Mesothelial cell of epicardium (in vitro differentiated cells): ENCODE measurements at places on chromosomes 11 and 22.

DNA sequence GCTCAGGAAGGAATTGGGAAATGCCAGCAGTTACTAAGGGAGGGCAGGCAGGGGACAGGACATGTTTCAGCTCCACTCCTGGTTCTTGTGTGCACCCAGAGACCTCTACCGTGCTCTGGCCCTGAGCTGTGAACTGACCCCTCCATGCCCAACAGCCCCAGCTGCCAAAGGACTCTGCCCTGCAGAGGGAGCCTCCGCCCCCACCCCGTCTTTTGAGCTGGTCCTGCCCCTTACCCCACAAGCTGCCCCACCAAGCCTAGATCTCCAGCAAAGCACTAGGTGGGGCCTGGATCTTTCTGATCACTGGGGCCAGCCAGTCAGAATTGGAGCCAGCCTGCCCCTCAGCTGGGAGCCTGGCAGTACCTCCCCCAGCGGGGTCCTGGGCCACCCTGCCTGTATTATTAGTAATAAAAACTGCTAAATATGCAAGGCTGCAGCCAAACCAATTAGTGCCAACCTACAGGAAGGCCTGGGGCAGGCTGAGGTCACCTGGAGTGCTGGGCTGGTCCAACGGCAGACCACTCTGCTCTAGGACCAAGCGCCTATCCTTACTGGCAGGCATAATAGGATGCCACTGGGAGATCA is 23.9 kb upstream of the DRICH1 start:
- no peak for DNase-seq

DNA sequence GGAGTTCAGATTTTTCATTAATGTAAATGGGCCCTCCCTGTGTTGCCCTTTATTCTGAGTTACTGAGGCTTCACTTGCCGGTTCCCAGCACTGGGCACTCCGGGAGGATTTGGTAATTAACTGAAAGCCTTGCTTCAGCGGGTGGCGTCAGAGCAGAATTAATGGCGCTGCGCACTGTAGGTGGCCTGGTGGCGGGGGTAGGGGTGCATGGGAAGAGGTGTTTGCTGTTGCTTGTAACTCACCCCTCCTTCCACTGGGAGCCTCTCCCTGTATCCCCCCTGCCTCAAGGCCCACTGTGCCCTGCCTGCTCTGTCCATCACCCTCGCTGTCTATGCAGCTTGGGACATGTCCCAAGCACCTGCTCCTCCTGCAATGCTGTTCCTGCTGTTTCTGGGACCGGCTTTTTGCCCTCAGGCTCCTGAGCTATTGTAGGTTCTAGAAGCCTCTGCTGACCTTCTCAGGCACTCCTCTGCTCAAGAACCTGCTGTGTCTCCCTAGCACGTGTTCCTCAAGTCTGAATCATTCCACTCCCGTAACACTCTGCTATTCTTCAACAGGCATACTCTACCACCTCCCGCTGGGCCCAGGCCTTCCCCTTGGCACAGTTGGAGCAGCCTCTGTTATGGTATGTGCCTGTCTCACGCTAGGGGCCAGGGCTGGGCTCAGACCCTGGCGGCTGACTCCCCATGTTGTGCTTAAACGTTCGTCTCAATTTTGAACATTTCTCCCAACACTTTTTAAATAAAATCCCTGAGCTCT is 24.4 kb downstream of the ARHGAP8 start:
- DNase-seq, result no peak

DNA sequence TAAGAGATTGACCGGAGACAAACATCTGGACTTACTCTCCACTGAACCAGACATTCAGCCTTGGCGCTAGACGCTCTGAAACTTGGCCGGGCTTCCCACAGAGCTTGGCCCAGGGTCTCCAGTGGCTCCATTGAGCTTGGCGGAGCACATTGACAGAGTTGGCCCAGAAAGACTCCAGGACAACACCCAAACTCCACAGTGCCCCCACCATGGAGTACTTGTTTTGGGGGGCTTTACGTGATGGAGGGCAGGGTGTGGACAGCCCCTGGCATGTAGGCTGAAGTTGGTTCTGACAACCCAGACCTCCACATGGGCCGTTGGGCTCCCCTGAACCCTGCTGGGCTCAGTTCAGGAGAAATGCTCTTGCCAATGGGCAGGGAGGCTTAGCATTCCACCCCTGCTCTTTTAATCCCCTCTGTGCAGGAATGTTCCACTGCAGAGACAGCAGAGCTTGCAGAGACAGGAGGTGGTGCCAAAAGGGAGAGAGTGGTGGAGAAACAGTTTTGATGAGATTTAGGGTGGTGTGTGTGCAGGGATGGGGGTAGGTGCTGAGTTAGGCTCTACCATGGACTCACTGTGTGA is 102.4 kb upstream of the TIMP3 start:
- DNase-seq, result no peak

- DNase-seq, result no peak
Measured at GRCh38 chr11:33553486-33553885, 147.1 kb downstream of the C11orf91 start.

- peak; percentile 62 for DNase-seq
Measured at GRCh38 chr11:69642549-69642912, 1.6 kb downstream of the CCND1 start.

DNA sequence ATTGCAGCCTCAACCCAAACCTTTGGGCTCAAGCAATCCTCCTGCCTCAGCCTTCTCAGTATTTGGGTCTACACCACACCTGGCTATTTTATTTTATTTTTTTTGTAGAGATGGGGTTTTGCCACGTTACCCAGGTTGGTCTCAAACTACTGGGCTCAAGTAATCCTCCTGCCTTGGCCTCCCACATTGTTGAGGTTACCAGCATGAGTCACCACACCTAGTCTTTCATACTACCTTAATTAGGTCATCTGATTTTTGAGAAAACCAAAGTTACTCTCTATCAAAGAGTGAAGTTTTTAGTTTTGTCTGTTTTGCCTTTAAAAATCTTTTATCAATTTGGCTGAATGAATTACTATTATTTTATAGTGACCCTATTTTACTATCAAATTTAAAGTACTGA is 335.6 kb upstream of the LRRC4C start:
- no peak for DNase-seq

DNA sequence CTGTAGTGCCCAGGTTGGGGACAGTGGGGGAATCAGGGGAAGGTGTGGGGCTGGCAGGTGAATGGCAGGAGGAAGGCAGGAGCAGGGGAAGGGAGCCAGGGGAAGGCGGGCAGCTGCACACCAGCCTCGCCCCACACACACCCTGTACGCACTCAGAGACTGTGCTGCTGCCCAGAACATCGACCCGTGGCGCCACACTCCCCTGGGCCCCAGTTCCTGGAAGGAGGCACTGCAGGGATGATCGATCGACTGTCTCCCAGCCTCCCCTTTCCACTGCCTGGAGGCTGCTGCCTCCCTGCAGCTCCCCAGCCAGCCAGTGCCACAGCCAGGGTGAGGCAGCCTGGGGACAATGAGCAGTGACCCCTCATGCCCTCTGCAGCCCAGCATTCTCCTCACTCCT is 19.2 kb downstream of the PDE2A start:
- no peak for DNase-seq

DNA sequence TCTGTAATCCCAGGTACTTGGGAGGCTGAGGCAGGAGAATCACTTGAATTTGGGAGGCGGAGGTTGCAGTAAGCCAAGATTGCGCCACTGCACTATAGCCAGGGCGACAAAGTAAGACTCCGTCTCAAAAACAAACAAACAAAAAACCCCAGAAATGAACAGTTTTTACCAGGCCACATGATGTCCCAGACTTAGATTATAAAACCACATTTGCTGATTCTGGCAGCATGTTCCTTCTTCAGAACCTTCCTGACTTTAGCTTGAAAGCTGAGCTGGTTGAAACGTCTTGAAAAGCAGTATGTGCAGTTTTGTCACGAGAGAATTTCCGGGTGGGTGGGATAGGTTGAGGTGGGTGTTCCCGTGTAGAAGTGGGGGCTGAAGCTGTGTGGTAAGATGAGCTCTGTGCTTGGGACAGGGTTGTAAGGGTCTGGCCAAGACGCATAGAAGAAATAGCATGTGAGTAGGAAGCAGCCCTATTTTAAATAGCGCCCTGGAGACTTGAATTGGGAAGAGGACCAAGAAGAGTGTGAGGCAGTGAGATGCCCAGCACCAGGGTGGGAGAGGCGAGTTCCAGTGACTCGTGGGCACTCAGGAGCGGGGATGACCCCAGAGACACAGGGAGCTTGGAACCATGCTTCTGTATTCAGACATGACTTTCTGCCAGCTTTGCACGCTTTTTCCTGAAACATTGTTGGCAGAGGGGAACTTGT is 7.6 kb downstream of the AP2A2 start:
- DNase-seq, result no peak

DNA sequence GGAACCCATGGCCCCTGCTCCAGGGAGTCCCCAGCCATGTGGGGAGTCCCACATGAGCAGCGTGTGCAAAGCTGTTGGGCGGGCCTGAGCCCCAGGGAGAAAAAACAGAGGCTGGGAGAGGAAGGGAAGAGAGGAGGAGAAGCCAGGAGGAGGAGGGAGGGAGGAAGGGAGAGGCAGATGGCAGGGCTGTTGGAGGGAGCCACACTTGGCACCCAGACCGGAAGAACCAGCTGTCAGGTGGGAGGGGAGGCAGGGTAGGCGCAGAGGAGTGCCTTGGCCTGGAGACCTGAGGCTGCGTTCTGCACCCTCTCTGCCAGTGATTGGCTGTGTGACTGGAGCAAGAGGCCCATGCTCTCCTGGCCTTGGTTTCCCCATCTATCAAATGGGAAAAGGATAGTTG is 6.7 kb downstream of the SYNGR1 start:
- DNase-seq, result no peak

GRCh38 chr11:66339162-66339675 is 3.0 kb upstream of the RIN1 start:
- DNase-seq, result no peak

- DNase-seq, result no peak
Measured at GRCh38 chr22:41284465-41284864, 1.5 kb downstream of the RANGAP1 start.

- DNase-seq, result no peak
Measured at GRCh38 chr11:132101881-132102280, 731.5 kb downstream of the NTM start.

- DNase-seq, result no peak
Measured at GRCh38 chr11:84588131-84588829, 1038.9 kb downstream of the DLG2 start.

GRCh38 chr22:45952151-45952550 is 24.8 kb downstream of the WNT7B start:
- no peak for DNase-seq
